ENCODE measurements at places on chromosomes 5 and 9.

DNA sequence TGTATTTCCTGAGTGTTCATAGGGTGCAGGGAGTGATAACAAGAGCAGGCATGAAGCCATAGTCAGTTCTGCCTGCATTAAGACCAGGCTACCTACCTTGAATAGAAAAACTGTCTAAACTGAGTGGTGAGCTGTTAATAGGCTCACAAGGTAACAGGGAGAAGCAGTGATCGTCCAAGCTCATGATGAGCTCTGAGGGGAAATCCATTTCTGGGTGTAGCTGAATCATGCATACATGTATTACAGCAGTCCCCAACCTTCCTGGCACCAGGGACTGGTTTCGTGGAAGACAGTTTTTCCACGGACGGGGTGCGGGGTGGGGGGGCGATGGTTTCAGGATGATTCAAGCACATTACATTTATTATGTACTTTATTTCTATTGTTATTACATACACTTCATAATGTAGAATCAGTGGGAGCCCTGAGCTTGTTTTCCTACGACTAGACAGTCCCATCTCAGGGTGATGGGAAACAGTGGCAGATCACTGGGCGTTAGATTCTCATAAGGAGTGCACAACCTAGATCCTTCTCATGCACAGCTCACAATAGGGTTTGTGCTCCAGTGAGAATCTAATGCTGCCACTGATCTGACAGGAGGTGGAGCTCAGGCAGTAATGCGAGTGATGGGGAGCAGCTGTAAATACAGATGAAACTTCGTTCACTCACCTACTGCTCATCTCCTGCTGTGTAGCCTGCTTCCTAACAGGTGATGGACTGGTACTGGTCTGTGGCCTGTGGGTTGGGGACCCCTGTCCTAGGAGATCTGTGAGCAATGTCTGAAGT is 100.0 kb upstream of the IL6ST start:
- DNase-seq, result no peak

DNA sequence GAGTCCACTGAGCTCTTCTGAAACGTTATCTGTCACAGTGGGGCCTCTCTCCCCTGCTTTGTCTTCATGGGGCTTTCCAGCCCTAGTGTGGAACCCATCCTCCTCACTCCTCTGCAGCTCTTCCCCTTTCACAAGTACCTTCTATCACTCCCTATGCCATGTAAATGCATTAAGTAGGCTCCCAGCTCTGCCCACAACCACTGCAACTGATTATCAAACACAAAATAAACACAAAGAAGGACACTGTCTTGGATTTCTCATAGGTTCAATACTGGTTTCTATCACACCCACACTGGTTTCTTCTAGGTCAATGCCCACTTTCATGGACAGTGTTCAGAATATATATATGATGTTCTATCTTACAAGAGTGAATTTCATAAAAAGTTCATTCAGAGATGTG is 139.4 kb downstream of the GNAQ start:
- DNase-seq, result no peak

- DNase-seq, result no peak
Measured at GRCh38 chr5:84599964-84600363, 215.3 kb upstream of the EDIL3 start.

GRCh38 chr5:172343741-172344140 is 60.2 kb upstream of the UBTD2 start:
- no peak for DNase-seq

DNA sequence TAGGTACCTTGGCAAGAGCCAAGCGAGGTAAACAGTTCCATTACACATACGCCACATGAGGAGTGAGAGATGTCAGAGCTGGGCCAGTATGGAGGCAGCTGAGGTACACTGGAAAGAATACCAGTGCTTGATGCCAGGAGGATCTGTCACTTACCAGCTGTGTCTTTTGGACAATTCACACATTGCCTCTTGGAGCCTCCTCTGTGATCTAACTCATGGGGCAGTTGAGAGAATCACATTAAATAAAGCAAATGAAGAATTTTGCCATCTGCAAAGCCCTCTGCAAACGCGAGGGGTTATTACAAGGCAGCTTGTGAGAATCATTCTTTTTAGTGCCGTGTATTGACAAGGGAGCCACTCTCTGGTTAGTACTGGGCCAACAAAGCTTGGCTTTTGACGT is 429.7 kb upstream of the KLF4 start:
- no peak for DNase-seq

DNA sequence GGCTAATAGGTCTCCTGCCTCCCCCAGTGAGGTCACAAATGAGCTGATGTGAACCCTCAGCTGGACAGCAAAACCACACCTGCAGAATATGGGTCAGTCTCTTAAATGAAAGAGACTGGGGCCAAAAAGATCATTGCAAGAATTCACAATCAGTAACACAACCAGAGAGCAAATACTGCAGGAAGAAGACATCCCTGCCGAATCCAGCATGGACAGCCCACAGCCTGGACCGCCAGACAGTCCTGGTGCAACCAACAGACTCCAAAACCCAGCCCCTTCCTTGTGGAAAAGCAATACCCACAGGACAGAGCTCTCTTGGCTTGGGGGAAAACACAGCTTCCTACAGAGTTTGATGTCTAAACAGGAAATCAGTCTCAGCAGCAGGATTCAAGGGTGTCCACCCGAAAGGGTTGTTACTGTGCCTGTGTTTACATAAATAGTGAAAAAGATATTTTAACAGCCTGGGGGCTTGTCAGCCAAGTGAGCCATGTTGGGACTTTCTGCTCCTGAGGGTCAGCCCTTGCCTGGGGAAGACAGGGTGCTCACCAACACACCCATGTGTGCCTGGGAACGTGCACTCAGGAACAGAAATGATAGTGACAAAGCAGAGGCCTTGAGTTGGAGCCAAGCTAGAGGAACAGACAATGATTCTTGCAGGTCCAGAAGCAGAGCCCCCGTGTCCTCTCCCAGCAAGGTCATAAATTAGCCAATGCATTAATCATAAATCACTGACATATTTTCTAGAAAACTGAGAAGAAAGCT is 106.2 kb downstream of the SEMA5A start:
- no peak for DNase-seq

DNA sequence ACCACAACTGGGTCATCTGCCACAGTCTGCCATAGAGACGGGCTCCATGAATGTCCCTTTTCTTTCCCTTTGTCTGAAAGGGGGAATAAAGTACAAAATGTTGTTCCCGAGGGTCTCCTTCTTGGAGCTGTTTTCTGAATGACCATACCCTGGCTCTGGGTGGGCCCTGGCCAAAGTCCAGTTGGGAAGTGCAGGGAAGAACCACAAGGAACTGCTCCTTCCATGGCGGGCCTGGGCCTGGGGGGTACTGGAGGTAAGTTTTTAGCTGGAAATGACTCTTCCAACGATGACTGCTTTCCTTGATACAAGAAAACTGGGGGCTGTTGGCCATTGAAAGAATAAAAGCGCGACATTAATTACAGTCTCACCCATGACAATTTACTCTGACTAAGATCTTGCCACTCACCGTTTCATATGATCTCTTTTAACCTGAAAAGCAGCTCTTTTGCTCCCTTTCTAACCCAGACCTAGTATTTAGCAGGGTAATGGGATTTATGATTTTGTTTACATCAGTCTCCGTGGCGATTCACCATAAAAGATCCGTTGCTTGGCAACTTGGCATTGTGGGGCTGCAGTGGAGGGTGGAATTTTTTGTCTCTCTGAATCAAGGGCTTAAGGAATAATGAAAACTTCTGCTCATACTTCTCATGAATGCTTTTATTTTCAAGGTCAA is 89.2 kb upstream of the PTCH1 start:
- DNase-seq, result no peak

- peak; percentile 69 for DNase-seq
Measured at GRCh38 chr5:142713121-142713706, 27.3 kb upstream of the FGF1 start.

Measured in stimulated activated CD8-positive, alpha-beta memory T cell treated with anti-CD3 and anti-CD28 coated beads, Interleukin-4, amount 100 ng/mL, for 1 hour (primary cell).